ENCODE measurements at places on chromosomes 5 and 9. TPM values are rescaled to one million over a fixed set of nuclear protein-coding genes. Genes with fewer than 3 reads are reported as not detected.

VCAN gene
- total RNA-seq = 0.45 TPM

POMT1 gene
- 53.7 TPM for total RNA-seq

MSX2 gene
- not detected for total RNA-seq

LMBRD2 gene
- 15.1 TPM for total RNA-seq

PCDHGA4 gene
- not detected for total RNA-seq

GOLM1 gene
- 3.0 TPM for total RNA-seq

ABO gene
- not detected for total RNA-seq

NMUR2 gene
- total RNA-seq = not detected

COL15A1 gene
- total RNA-seq = 0.45 TPM

SEC24A gene
- 19.8 TPM for total RNA-seq

DNA sequence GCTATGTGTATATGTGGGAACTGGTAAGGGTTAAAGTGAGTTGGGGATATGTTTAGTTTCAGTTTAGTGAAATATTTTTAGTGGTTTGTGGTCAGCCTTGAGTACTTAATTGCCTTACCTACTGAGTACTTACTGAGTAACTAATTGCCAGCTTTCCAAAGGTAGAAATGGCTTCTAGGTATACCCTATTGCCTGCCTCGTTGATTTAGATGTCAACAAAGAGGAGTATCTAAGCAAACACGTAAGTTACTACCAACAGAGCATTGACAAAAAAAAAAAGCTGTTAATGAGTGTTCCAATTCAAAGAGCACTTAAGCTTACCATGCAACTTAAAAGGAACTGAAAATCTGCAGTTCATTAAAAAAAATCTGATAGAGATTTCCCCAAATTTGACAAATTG lies 8.8 kb downstream of the ATP10B start:
- no peaks in the 10 kb centered on the region for H3K36me3 ChIP-seq
- DNase-seq = no peak
- H3K4me3 ChIP-seq = no peak overlapping the region
- no peaks in the 10 kb centered on the region for H3K4me1 ChIP-seq
- no peak overlapping the region for H3K27ac ChIP-seq

DNA sequence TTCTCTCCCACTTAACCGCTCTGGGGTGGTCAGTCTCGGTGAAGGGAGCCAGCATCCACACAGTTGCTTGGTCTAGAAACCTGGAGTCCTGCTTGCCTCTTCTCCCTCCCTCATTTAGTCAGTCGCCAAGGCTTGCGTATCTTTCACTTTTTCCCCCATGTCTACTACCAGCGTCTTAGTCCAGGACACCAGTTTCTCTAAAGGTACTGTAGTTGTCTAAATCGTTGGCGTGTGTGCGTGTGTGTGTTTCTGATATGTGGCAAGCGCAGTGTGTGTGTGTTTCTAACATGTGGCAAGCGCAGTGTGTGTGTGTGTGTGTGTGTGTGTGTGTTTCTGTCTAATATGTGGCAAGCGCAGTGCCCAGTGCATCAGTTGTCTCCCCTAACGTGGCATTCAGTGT lies 641 bp downstream of the ATP6V1G1 start:
- peaks cover 52% of the 10 kb centered on the region for H3K4me1 ChIP-seq
- H3K36me3 ChIP-seq = peaks cover 22% of the 10 kb centered on the region
- no peaks in the 10 kb centered on the region for H3K27me3 ChIP-seq
- peak overlapping the region; percentile 96 for H3K27ac ChIP-seq
- DNase-seq = no peak
- peak overlapping the region; percentile 96 for H3K4me3 ChIP-seq

DNA sequence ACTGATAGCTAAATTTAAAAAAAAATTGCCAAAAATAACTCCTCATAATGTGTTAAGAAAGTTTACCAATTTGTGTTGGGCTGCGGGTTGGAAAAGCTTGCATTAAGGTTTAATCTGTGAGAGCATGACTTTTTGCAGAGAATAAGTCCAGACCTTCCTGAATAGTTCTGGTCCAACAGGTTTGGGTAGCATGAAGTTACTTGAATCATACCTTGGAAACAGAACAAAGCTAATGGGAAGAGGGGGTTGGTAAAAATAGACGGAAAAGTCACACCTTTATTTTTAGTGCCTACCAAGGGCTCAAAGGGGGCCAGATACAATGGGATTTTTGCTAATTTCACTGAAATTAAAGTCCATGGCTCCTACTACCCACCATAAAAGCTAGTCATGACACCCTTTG lies 17.1 kb upstream of the MATR3 start:
- peaks cover 3% of the 10 kb centered on the region for H3K27me3 ChIP-seq
- DNase-seq = no peak
- peak overlapping the region; percentile 85 for H3K4me3 ChIP-seq
- H3K27ac ChIP-seq = peak overlapping the region; percentile 88

DNA sequence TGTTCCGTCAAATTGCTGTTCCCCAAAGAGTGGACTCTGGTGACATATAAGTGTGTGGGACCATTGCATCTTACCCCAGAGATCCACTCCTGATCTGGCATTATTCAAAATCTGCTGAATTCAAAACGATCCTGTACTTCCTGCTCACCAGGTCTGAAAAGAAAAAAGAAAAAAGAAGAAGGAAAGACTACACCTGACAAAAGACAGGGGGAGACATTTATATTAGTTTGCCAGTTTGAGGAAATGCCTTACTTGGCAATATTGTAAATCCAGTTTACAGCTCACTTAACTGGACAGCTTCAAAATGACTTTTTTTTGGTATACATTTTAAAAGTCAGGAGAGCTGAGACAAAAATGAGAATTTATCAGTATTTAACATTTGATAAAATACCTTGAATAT lies 15.0 kb upstream of the GRHPR start:
- H3K4me1 ChIP-seq = peaks cover 36% of the 10 kb centered on the region
- no peak for DNase-seq
- peaks cover 52% of the 10 kb centered on the region for H3K27me3 ChIP-seq
- H3K27ac ChIP-seq = no peak overlapping the region

GRCh38 chr5:67124556-67124955 lies 72.0 kb downstream of the CD180 start:
- no peak for DNase-seq
- H3K4me3 ChIP-seq = no peak overlapping the region
- peaks cover 4% of the 10 kb centered on the region for H3K4me1 ChIP-seq
- no peak overlapping the region for H3K27ac ChIP-seq
- no peaks in the 10 kb centered on the region for H3K27me3 ChIP-seq

- no peak for DNase-seq
- no peak overlapping the region for H3K27ac ChIP-seq
- no peaks in the 10 kb centered on the region for H3K36me3 ChIP-seq
- H3K27me3 ChIP-seq = peaks cover 2% of the 10 kb centered on the region
Observed at GRCh38 chr9:69900406-69900805, 79.8 kb downstream of the CFAP95 start.

GRCh38 chr5:132076983-132077382 lies 3.4 kb downstream of the CSF2 start:
- no peaks in the 10 kb centered on the region for H3K27me3 ChIP-seq
- peaks cover 78% of the 10 kb centered on the region for H3K4me1 ChIP-seq
- no peak for DNase-seq
- H3K36me3 ChIP-seq = no peaks in the 10 kb centered on the region
- H3K4me3 ChIP-seq = no peak overlapping the region

DNA sequence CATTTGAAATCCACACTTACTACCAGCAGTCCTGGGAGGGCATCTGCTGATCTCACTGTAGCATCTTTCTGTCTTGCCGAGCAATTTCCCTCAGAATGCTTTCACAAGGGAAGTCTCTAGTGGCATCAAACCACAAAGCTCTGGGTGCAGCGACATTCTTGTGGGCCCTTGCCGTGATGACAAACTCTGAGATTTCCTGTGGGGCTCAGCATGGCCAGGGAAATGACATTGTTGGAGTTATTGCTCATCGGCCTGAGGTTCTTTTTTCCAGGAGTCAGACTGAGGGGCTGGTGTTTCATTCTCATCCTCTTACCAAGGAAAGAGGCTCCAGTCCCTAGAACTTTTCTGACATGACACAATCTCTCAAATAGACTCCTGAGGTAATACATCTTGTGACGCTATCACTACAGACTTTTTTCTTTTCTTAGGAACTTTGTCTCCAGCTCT lies 51.4 kb downstream of the PFDN1 start:
- H3K27ac ChIP-seq = peak overlapping the region; percentile 84
- H3K4me3 ChIP-seq = peak overlapping the region; percentile 35
- peaks cover 26% of the 10 kb centered on the region for H3K36me3 ChIP-seq
- no peaks in the 10 kb centered on the region for H3K27me3 ChIP-seq

- H3K27ac ChIP-seq = peak overlapping the region; percentile 9
- H3K36me3 ChIP-seq = peaks cover 6% of the 10 kb centered on the region
- no peak for DNase-seq
- peaks cover 24% of the 10 kb centered on the region for H3K4me1 ChIP-seq
- H3K27me3 ChIP-seq = no peaks in the 10 kb centered on the region
- H3K4me3 ChIP-seq = no peak overlapping the region
Observed at GRCh38 chr5:76372323-76373054, 30.6 kb upstream of the IQGAP2 start.

GRCh38 chr5:104951829-104952228 lies 1389.2 kb upstream of the NUDT12 start:
- no peaks in the 10 kb centered on the region for H3K27me3 ChIP-seq
- no peaks in the 10 kb centered on the region for H3K36me3 ChIP-seq
- H3K4me1 ChIP-seq = no peaks in the 10 kb centered on the region

DNA sequence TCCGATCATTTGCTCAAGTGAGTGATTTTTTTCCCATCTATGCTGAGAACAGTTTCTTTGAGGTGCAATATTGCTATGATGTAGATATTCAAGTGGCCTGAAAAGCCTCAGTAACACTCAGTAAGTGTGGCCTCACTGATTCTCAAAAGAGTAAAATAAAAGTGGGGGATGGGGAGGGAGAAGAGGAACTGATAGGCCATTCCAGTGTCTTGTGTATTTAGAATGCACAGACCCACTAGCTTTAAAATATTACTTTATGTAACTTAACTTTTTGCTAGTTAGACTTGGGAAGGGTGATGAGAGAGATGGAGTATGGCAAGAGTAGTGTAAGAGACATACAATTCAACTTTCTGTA lies 79.5 kb upstream of the ZNF608 start:
- no peak for DNase-seq
- no peak overlapping the region for H3K4me3 ChIP-seq
- H3K27me3 ChIP-seq = no peaks in the 10 kb centered on the region
- no peaks in the 10 kb centered on the region for H3K4me1 ChIP-seq
- H3K36me3 ChIP-seq = no peaks in the 10 kb centered on the region

DNA sequence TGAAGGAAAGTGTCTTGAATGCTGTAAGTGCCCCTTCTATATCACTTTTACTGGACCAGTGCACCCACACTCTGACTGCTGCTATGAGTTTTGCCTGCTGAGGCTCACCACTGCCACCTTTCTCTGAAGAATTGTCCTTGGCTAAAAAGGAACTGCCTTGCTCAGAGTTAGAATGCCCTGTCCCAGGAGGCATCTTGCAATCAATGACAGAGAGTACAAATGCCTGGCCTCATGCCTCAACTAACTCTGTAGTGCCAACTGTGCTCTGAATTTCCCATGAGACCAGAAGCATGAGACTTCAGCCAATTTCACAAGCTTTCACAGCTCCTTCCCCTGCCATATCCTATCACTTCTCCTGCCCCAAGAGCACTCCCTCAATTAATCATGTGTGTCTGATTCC lies 569.7 kb downstream of the ZNF608 start:
- H3K36me3 ChIP-seq = no peaks in the 10 kb centered on the region
- no peak for DNase-seq
- H3K27me3 ChIP-seq = no peaks in the 10 kb centered on the region

DNA sequence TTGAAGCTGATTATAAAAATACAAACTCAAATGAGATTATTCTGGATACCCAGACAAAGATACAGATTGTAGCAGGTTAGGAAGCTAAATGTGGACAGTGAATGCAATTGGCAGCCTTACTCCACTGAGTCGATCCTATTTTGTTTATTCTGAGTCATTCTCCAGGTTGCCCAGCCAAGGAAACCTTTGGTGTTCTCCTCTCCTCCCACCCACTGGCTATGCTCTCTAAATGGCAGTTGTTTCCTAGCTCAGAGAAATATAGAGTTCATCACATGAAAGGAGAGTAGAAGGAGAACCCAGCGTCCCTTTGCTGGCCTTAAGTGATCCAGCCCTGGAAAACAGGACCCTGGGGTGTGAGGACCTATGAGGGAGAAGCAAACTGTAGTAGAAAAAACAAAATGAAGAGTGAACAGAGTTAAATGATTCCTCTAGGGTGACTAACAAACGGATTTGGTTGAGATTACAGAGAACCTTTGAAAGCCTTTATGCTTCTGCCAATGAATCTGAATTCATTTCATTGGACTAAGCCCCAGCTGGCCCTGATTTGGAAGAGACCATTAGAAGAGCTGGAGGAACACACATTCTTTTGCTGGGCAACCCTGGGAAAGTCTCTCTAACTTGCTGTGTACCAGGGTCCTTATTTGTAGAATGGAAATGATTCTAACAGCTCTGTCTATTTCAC lies 95.1 kb downstream of the BRINP1 start:
- H3K27me3 ChIP-seq = no peaks in the 10 kb centered on the region
- no peak for DNase-seq
- no peaks in the 10 kb centered on the region for H3K36me3 ChIP-seq

- H3K27ac ChIP-seq = no peak overlapping the region
- peaks cover 29% of the 10 kb centered on the region for H3K4me1 ChIP-seq
- H3K4me3 ChIP-seq = no peak overlapping the region
- H3K27me3 ChIP-seq = no peaks in the 10 kb centered on the region
Observed at GRCh38 chr9:113274474-113275156, 757 bp downstream of the CDC26 start.

GRCh38 chr9:132637801-132638200 lies 32.0 kb downstream of the DDX31 start:
- no peak overlapping the region for H3K4me3 ChIP-seq
- H3K4me1 ChIP-seq = no peaks in the 10 kb centered on the region
- peaks cover 1% of the 10 kb centered on the region for H3K36me3 ChIP-seq
- DNase-seq = no peak
- no peaks in the 10 kb centered on the region for H3K27me3 ChIP-seq
- no peak overlapping the region for H3K27ac ChIP-seq

GRCh38 chr9:21729648-21730047 lies 72.8 kb upstream of the MTAP start:
- no peaks in the 10 kb centered on the region for H3K36me3 ChIP-seq
- H3K27me3 ChIP-seq = peaks cover 21% of the 10 kb centered on the region
- no peak for DNase-seq
- no peak overlapping the region for H3K27ac ChIP-seq

GRCh38 chr9:106052166-106052565 lies 357.8 kb downstream of the TMEM38B start:
- no peaks in the 10 kb centered on the region for H3K36me3 ChIP-seq
- no peak overlapping the region for H3K27ac ChIP-seq
- no peaks in the 10 kb centered on the region for H3K4me1 ChIP-seq
- no peak for DNase-seq
- H3K4me3 ChIP-seq = no peak overlapping the region

DNA sequence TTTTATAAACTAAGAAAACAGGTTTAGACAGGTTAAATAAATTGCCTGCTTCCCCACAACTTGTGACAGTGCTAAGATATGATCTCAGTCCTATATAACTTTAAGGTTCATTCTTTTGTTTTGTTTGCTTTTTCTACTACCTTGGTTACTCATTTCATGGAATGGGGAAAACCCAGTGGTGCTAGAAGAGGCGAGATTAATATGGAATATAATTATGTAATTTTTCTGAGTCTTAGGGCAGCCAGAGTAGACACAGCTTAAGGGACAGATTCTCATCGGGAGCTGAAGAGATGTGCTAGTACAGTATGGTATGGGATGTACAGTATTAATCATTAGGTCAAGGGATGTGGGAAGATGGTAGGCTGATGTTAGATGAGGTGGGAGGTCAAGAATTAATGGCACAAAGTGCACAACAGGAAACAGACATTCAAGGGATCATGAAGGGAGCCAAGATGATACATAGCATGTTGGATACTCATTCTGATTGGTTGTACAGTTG lies 6.2 kb downstream of the TRIM32 start:
- no peaks in the 10 kb centered on the region for H3K27me3 ChIP-seq
- no peak overlapping the region for H3K27ac ChIP-seq
- DNase-seq = no peak
- peaks cover 30% of the 10 kb centered on the region for H3K4me1 ChIP-seq
- peaks cover 25% of the 10 kb centered on the region for H3K36me3 ChIP-seq
- no peak overlapping the region for H3K4me3 ChIP-seq
